ENCODE measurements at places on chromosomes 6 and 20.
A peak's percentile ranks its signal among the peaks of the same experiment; 100 is the strongest.

DNA sequence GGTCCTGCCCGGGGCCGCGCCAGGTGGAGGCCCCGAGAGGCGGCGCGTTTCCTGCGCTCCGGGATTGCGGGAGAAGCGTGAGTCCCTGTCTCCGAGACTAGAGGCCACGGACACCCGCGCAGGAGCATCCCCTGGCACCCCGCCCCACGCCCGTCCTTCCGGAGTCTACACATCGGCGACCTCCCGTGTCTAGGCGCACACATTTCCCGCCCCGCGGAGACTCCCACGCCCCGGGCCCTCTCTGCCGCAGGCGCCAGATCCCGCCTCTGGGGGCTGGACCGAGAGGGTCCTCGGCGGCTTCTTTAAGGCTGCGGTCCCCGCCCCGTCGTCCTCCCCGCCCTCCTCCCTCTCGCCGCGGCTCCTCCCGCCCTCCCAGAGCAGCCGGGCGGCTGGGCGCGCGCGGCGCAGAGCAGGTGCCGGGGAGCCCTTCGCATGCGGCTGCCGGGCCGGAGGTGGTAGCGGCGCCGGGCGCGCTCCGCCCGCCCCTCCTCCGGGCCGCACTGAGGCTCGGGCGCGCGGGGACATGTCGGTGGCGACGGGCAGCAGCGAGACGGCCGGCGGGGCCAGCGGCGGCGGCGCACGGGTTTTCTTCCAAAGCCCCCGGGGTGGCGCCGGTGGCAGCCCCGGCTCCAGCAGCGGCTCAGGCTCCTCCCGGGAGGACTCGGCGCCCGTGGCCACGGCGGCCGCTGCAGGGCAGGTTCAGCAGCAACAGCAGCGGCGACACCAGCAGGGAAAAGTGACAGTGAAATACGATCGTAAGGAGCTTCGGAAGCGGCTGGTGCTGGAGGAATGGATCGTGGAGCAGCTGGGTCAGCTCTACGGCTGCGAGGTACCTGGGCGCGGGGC is at the start of gene PPP1R14C:
Gene PPP1R14C, plus strand, starts transcription at position 375 of the 846 bp plus-strand sequence. Its CDS starts 149 bp downstream, at position 524.
- peak; percentile 81 for DNase-seq

GRCh38 chr6:37171201-37171969 is 1.4 kb downstream of the PIM1 start:
- DNase-seq: peak; percentile 77

- no peak for DNase-seq
Measured at GRCh38 chr20:10412591-10413408, 21.2 kb downstream of the MKKS start.

DNA sequence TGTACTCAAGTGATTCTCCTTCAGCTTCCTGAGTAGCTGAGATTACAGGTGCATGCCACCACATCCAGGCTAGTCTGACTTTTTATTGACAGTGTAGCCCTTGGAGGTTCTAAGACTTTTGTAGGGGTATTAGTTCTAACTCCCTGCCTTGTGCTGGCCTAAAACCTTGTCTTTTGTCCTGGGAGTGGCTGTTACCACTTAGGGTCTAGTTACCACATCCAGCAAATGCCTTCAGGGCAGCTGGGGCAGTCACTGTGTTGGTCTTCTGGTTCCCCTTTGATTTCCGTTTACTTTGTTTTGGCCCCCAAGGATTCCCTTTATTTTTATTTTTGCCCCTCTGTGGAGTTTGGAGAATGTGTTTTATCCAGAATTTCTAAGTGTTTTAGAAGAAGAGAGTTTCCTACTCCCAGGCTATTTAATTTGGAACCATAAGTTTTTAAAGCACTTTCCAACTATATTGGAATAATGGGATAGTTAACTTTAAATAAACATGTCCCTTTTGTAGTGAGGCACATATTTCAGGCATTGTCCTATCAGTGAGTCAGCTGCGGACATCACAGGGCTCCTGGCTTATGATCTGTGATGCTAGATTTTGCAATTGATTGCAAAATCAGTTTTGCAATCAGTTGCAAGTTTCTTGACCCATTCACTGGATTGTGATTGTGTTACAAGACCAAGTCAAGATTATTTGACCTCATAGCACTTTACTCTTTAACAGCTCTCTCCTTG is 25.0 kb downstream of the IL22RA2 start:
- DNase-seq: peak; percentile 63

- DNase-seq: no peak
Measured at GRCh38 chr20:3194617-3195280, 9.7 kb downstream of the DDRGK1 start.

GRCh38 chr20:58992911-58993310 is 11.9 kb downstream of the NELFCD start:
- no peak for DNase-seq

- DNase-seq: no peak
Measured at GRCh38 chr20:10076126-10077080, 41.6 kb downstream of the ANKEF1 start.

DNA sequence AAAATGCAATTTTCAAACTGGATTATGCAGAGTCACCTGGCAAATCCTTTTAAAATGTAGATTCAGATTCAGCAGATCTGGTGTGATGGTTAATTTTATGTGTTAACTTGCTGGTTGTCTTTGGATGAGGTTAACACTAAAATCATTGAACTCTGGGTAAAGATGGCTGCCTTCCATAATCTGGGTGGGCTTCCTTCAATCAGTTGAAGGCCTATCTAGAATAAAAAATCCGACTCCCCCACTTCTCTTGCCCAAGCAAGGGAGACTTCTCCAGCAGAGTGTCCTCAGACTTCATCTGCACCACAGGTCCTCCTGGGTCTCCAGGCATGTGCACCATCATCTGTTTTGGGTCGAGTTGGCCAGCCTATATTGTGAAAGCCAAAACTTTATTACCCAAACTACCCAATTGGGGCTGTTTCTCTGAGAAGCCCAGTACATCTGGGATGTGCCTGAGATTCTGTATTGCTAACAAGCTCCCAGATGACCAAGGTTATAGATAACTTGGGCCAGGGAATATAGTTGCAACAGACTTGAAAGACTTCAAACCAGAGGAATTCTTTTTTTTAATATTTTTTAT is 1.6 kb upstream of the SLC17A5 start:
- peak; percentile 13 for DNase-seq

GRCh38 chr6:136728033-136728939 is 64.0 kb downstream of the MAP3K5 start:
- no peak for DNase-seq

- DNase-seq: no peak
Measured at GRCh38 chr6:26502165-26502564, 2.1 kb downstream of the BTN1A1 start.

DNA sequence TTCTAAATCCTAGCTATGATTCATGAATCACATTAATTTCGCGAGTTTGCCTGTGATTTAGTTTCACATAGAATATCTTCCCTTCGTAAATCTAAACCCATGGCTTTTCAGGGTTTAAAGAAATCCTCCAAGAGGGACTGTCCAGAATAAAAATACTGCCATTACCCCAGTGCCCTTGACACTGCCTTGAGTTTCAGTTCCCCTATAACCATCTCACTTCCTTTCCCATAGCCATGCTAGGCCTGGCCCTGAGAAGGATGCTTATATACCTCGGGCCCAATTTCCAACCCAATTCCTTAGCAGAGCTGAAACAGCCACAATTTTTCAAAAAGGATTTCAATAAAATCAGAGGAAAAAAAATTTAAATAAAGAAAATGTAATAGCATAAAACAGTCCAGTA is 697.3 kb downstream of the FRK start:
- no peak for DNase-seq

GRCh38 chr20:25408170-25408547 is 686 bp downstream of the GINS1 start:
- DNase-seq: no peak

DNA sequence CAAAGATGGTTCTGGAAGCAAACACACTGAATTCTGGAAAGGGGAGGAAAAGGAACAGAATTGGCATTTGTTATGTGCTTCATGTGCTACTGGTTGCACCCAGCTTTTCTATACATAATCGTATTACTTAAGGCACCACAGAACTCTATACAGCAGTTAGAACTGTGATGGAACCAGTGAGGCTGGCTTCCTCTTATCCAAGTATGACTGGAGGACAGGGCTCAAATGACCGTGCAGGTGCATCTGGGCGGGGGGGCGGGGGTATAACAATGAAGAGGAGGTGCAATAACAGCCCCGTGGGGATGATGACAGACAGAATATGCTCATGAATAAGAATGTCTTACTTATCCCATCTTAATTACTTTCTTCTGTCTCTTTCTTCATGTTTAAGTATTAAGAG is 144.2 kb downstream of the BTBD9 start:
- no peak for DNase-seq

DNA sequence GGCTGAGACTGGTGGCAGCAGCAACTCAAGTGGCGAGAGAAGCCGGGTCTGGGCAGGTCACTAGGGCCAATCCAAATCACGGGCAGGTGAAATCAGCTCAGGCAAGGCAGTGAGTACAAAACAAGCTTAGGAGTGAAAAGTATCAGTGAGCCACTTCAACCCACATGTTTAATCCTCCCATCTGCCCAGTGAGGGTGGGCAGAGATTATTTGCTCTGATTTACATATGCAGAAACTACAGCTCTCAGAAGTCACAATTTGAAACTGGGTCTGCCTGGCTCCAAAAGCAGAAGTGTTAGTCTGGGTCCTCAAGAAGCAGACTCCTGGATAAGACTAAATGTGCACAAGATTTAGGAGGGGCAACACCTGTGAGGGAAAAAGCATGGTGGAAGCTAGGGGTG is 173.7 kb upstream of the LRFN2 start:
- DNase-seq: no peak

DNA sequence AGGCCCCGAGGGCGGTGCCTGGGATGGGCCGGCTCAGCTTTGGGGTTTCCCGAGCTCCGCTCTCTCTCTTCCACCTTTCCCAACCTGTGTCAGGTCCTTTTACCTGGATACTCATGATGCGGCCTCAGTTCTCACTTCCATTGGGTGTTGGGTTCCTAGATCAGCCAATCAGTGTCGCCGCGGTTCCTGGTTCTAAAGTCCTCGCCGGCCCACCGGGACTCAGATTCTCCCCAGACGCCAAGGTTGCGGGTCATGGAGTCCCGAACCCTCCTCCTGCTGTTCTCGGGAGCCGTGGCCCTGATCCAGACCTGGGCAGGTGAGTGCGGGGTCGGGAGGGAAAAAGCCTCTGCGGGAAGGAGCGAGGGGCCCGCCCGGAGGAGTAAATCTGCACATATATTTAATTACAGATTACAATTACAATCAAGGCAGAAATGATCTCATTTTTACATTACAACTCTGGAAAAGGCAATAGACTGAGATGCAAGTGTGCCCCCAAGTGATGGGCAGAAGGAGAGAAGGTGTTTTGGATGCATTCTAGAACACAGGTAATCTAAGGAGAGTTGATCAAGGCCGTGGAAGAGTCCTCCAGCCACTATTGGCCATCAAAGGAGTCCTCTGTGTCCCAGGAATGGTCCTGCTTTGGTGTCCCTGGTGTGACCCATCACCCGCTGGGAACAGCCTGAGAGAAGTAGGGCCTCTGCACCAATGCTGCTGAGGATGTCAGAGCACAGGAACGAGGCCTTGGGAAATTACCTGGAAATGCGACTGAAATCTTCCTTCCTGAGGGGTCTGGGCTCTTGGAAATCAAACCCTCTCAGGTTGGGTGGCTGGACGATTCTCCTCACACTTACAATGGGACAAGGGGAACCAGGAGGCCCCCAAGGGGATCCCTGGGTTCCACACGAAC is 34.7 kb upstream of the MICB start:
- peak; percentile 87 for DNase-seq

- DNase-seq: no peak
Measured at GRCh38 chr6:81640126-81640525, 112.4 kb downstream of the TENT5A start.

GRCh38 chr6:85465762-85466161 is 15.9 kb downstream of the NT5E start:
- no peak for DNase-seq

DNA sequence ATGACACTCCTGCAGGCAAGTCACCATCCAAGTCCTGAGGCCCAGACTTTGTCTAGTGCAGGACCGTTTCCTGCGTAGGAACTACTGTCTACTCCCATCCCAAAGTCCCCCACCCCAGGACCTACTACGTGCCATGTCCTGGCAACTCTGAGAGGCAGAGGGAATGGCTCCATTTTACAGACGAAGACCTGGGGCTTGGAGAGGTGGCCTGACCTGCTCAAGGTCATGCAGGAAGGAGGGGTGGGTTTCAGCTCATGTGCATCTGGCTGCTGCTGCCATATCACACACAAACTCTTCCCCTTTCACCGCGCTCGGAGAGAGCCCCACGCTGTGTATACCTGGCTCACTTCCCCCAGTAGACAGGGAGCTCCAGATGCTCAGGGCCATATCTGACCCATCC is 1.2 kb upstream of the NOL4L start:
- no peak for DNase-seq

DNA sequence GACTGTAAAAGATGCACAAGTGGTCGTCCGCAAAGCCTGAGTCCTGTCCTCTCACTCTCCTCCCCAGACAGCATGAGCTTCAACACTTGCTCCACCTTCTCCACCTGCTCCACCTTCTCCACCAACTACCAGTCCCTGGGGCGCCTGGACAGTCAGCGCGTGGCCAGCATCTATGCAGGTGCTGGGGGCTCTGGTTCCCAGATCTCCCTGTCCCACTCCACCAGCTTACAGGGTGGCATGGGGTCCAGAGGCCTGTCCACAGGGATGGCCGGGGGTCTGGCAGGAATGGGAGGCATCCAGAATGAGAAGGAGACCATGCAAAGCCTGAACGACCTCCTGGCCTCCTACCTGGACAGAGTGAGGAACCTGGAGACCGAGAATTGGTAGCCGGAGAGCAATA is 162.2 kb upstream of the NT5E start:
- DNase-seq: no peak

GRCh38 chr20:38217791-38218565 is 42.6 kb downstream of the KIAA1755 start:
- DNase-seq: peak; percentile 98

DNA sequence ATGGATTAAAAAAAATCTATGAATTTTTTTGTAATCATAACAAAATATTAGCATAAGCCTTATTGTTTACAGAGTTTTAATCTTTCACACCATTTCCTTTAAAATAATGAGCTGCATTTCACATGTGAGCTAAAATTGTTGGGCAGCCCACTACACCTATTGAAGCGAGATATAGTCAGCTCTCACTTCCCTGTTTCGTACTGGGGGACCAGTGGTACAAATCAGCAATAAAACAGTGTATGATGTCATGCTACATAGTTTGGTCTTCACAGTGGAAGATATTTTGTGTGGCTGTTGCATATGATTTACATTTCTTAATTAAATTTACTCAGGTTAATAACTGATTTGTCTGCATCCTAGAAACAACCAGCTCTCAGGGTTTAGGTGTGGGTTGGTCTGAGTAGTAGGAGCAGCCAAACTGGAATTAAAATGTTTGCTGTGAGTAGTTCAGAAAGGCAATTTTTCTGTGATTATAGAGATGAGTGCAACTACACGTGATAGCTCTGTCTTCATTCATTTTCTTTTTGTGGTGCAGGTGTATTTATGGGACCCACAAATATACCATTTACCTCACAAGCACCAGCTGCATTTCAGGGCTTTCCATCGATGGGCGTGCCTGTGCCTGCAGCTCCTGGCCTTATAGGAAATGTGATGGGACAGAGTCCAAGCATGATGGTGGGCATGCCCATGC is 99.3 kb downstream of the B3GAT2 start:
- no peak for DNase-seq

DNA sequence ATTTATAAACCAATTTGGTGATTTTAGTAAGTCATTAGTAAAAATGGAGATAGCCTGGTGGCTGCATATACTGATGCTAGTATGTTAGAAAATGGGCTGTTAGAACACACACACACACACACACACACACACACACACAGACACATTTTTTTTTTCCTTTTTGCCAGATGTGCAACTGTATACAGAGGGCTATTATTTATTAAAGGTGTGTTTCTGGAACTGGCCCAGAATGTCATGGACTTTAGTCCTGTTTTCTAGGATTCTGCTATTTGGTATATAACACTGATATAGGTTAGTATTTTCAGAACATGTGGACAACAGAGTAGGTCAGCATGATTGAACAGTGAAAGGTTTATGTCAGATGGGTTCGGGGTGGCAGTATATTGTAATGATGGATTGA is 12.4 kb downstream of the MYO6 start:
- DNase-seq: no peak

Measured in GM23248 (cell line).